ENCODE measurements at places on chromosomes 16 and 17.

DNA sequence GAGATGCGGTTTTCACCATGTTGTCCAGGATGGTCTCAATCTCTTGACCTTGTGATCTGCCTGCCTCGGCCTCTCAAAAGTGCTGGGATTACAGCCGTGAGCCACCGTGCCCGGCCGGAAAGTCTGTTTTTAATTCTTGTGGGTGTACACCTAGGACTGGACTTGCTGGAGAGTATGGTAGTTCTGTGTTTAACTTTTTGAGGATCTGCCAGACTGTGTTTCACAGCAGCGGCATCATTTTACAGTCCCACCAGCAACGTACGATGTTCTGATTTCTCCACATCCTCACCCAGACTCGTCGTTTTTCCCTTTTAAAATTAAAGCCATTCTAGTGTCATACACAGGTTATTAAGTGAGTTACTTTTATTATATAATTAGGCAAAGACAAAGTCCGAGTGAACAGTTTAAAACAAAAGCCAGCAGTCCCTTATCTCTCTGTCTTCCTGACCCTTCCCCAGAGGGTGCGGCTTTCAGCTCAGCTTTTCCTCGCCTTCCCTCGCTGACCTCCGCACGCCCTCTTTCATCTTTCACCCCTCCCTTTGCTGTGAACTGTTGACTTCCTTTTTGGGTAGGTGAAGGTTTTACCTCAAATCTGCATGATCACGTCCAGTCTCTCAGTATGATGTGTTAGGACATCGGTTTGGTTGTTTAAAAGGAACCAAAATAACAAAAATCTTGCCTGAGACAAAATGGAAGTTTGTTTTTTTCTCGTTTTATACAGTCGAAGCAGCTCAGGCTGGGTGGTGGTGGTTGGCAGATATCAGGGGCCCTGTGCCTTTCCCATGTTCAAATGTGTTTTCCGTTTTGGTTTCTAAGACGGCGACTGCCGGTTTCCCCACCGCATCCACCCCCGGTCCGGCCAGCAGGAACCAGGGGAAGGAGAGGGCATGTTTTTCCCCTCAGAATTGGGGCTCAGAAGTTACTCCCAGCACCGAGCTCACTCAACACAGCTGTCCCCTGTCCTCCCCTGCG lies 18.0 kb downstream of the FAM234A start:
- no peak for DNase-seq

DNA sequence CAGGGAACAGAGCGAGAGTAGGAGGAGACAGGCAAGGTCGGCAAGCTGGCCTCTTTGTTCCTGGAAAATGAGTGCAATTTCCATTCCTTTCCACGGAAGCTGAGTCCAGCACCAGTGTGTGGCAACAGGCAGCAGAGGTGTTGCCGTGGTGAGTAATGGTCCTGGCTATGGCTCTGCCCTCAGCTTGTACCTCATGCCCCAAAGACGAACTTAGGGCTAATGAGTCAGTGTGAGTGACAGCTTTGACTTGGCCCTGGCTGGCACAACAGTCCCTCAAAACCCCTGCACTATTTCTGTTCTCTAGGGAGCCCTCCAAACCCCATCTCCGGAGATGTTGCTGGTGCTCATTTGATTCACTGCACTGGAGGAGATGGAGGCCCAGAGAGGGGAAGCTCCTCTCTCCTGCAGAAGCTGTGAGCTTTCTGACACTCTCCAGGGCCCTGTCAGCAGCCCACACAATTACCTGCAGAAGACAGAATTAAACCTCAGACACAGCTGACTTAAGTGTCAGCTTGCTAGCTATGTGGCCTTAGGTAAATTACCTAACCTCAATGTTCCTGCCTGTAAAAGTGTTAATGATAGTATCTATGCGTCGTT lies 129.9 kb downstream of the TMEM132E start:
- DNase-seq: no peak

- DNase-seq: no peak
Measured at GRCh38 chr17:16989230-16989952, 17.5 kb upstream of the TNFRSF13B start.

GRCh38 chr17:45355087-45355486 lies 38.3 kb upstream of the MAP3K14 start:
- no peak for DNase-seq

DNA sequence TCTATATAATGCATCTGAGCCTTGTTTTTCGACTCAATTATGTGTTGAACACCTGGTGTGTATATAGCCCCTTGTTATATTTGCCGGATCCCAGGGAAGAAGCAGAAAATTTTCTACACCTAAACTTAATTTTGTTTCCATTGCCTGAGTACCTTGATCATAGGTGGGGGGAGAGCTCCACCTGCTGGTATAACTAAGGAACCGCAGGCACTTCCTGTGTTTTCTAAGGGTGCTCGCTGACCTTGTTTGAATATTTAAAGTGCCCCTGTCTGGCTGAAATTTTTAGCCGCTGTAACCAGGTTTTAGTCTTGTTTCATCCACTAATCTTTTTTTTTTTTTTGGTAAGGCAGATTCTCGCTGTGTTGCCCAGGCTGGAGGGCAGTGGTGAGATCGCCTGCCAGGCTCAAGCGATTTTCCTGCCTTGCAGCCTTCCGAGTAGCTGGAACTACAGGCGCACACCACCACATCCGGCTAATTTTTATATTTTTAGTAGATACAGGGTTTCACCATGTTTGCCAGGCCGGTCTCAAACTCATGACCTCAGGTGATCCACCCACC lies 6.5 kb upstream of the NUBP1 start:
- DNase-seq: peak; percentile 55

- no peak for DNase-seq
Measured at GRCh38 chr16:82282662-82283061, 112.6 kb upstream of the MPHOSPH6 start.

GRCh38 chr16:3716831-3717234 lies 491 bp downstream of the TRAP1 start:
- DNase-seq: no peak

- peak; percentile 72 for DNase-seq
Measured at GRCh38 chr17:17305281-17305801, 2.2 kb downstream of the NT5M start.

- no peak for DNase-seq
Measured at GRCh38 chr17:72837335-72837734, 255.2 kb downstream of the SLC39A11 start.

DNA sequence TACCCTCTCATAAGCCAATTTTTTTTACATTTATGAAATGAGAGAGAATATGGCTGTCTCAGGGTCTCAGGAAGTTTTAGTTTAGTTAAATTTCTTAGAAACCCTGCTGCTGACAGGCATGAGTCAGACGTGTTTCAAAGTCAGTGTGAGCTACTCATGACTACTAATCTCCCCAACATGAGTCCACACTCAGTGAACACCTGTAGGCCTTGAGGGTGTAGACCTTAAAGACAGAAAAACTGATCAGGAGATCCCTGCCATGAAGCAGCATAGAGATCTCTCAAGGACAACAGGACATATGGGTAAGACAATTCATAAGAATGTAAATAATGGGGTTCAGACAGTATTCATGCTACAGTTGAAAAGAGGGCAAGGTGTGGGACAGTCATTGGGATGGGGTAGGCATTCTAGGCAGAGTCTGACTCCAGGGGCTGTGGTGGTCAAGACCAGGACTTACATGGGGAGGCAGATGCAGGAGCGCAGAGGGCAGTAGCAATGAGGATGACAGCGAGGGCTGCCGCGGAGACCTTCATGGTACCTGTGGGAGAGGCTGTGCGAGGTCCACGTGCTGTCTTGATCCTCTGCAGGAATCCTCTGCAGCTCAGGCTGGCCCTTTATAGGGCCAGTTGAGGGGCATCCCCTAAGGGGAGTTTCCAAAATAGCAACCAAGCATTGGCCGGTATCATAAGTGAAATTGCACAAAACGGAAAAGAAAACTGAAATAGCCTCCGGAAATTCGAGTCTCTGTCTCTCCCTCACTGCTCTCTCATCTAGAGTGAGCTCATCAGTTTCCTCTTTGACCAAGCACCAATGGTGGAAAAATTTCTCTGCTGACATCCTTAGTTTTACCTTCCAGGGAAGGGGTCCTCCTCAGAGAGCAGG lies at the start of gene CCL5:
Gene CCL5, minus strand, starts transcription at position 588 of the 882 bp plus-strand sequence.
- no peak for DNase-seq

DNA sequence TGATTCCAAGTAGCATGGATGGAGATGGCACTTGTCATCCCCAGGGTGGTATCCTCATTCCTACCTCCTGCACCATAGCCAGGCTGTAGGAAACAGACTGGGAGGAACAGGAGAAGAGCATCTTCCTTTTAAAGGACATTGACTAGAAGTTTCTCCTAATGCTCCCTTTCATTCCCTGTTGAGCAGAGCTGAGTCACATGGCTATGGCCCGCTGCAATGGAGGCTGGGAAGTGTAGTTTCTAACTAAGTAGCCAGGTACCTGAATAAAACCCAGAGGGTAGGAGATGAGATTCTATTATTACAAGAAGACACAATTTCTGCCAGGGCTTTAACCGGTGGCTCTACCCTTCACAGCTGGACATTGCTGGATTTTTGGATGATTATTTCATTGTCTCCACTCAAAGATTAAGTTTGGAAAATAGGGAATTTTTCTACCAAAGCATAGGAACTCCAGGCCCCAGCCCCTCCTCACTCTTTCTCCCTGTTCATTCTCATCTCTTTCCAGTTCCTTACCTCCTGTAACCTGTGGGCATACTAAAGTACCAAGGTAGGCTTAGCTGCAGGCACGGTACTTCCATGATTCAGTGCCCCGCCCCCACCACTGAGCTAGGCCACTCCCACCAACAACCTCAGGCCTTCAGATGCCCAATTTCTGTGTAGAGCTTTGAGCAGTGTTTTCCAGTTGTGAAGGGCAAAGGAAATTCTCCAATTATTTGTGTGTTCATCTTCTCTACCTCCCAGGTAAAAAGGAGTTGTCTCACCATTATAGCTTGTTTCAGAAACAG lies 378.3 kb downstream of the CDH13 start:
- DNase-seq: no peak

GRCh38 chr17:78291944-78292910 lies 60.8 kb downstream of the TMEM235 start:
- DNase-seq: no peak

All from NCI-H1694 treated with DMSO at 0.1 percent for 48 hours (cell line).